Fibroblast of lung (primary cell): ENCODE measurements at places on chromosomes 11 and 22. TPM values are rescaled to one million over a fixed set of nuclear protein-coding genes. Genes with fewer than 3 reads are reported as not detected.

Gene GUCY1A2
- total RNA-seq: 0.50 and 2.6 TPM in 2 replicates

Gene DAGLA
- total RNA-seq: 1.3 and 2.0 TPM in 2 replicates

Gene PRAME
- under 0.01 TPM in 1 of 2 replicates, not detected in the other for total RNA-seq

Gene PTDSS2
- 31.8 and 36.7 TPM in 2 replicates for total RNA-seq

Gene OR51Q1
- total RNA-seq: not detected in 2 replicates

Gene AIFM3
- total RNA-seq: 1.3 and 2.0 TPM in 2 replicates

Gene LRRC75B
- total RNA-seq: 5.6 and 7.9 TPM in 2 replicates

- no peaks in the 10 kb centered on the region for H3K36me3 ChIP-seq
- no peaks in the 10 kb centered on the region for H3K27me3 ChIP-seq
- H3K4me1 ChIP-seq: no peaks in the 10 kb centered on the region
- H3K4me3 ChIP-seq: no peak overlapping the region
- no peak for DNase-seq
- no peak overlapping the region for H3K27ac ChIP-seq
Measured at GRCh38 chr22:32237906-32238305, 17.2 kb downstream of the SLC5A4 start.

DNA sequence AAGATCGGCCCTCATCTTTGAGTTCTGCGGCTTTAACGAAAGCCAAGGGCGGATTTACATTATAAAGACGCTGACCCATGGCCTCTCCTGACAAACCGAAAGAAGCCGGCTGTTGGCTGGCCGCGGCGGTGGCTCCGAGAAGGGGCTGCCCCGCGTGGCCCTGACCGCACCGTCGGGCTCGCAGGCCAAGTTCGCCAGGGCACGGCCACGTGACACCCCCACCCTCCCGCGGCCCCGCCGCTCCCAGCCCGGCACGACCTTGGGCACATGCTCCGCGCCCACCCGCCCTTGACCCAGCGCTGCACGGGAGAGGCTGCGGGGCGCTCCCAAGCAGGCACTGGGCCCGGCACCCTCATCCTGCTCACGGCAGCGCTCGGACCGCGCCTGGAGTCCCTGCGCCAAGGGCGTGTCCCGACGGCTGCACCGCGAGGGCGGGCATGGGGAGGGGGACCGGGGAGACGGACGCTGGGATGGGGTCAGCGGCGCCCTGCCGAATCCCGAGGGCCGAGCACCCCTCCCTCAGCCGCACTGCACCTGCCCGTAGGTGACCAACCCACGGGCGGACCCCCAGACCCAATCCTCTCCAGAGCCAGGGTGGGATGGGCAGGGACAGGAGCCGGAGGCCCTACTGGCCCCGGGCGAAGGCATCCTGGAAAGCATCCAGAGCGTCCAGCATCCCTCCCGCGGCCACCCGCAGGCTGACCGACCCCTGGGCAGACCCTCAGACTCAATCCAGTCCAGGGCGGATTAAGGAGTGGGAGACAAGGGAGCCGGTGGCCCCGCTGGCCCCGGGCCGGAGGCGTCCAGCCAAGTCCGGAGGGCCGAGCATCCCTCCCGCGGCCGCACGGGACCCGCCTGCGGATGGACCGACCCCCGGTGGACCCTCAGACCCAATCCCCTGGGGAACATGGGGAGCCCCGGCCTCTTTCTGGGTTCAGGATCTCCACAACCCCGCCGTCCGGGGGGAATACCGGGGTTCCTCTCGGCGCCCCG is 759 bp downstream of the CPT1A start:
- H3K4me1 ChIP-seq: peaks cover 13% of the 10 kb centered on the region
- H3K4me3 ChIP-seq: peak overlapping the region; percentile 76
- peak overlapping the region; percentile 87 for H3K27ac ChIP-seq
- no peaks in the 10 kb centered on the region for H3K27me3 ChIP-seq
- H3K36me3 ChIP-seq: peaks cover 1% of the 10 kb centered on the region

DNA sequence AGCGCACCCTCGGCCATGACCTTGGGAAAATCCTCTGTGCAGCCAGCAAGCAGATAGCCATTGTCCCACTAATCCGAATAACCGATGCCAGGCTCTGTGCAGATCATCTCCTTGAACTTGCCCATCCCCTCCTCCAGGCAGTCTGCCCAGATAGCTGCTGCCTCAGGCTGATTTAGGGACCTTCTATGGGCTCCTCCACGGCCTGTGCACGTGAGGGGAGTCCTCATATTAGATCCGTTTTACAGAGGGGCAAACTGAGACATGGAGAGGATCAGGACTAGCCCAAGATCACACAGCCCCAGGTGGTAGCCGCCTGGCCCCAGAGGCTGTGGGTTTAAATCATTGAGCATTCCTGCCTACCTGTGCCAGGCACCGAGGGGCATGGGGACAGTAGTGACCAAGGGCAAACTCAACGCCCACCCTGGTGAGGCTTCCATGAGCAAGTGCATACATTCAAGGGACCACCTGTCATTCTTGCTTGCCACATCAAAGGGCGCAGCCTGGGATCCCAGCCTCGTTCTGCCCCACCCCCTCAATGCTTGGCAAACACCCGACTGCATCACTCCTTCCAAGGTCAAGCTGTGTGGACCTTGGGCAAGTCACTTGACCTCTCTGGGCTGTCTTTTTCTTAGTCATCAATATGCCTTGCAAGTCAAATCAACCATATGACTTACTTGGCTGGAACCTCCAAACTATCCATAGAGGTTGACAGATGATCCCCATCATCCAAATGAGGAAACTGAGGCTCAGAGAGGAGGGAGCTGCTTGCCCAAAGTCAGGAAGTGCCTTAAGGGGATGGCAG is 131.6 kb downstream of the MN1 start:
- no peak for DNase-seq
- no peaks in the 10 kb centered on the region for H3K36me3 ChIP-seq
- no peaks in the 10 kb centered on the region for H3K4me1 ChIP-seq
- H3K27me3 ChIP-seq: peaks cover 3% of the 10 kb centered on the region

GRCh38 chr11:86869531-86869930 is 69.2 kb downstream of the PRSS23 start:
- no peaks in the 10 kb centered on the region for H3K4me1 ChIP-seq
- H3K27ac ChIP-seq: no peak overlapping the region
- H3K4me3 ChIP-seq: no peak overlapping the region
- no peaks in the 10 kb centered on the region for H3K36me3 ChIP-seq
- H3K27me3 ChIP-seq: no peaks in the 10 kb centered on the region

- peaks cover 33% of the 10 kb centered on the region for H3K27me3 ChIP-seq
- no peaks in the 10 kb centered on the region for H3K36me3 ChIP-seq
- no peaks in the 10 kb centered on the region for H3K4me1 ChIP-seq
- H3K27ac ChIP-seq: no peak overlapping the region
Measured at GRCh38 chr11:67413266-67413849, 2.1 kb upstream of the CARNS1 start.

- no peak overlapping the region for H3K27ac ChIP-seq
- DNase-seq: no peak
- H3K27me3 ChIP-seq: no peaks in the 10 kb centered on the region
- peaks cover 31% of the 10 kb centered on the region for H3K4me1 ChIP-seq
- H3K36me3 ChIP-seq: no peaks in the 10 kb centered on the region
- no peak overlapping the region for H3K4me3 ChIP-seq
Measured at GRCh38 chr22:44364751-44365130, 52.0 kb upstream of the SHISAL1 start.

- no peaks in the 10 kb centered on the region for H3K27me3 ChIP-seq
- peaks cover 15% of the 10 kb centered on the region for H3K4me1 ChIP-seq
- no peaks in the 10 kb centered on the region for H3K36me3 ChIP-seq
- DNase-seq: peak; percentile 99
Measured at GRCh38 chr22:40499209-40499623, 128.8 kb downstream of the SGSM3 start.

GRCh38 chr22:49688516-49689254 is 139.0 kb downstream of the BRD1 start:
- H3K36me3 ChIP-seq: no peaks in the 10 kb centered on the region
- no peak overlapping the region for H3K4me3 ChIP-seq

DNA sequence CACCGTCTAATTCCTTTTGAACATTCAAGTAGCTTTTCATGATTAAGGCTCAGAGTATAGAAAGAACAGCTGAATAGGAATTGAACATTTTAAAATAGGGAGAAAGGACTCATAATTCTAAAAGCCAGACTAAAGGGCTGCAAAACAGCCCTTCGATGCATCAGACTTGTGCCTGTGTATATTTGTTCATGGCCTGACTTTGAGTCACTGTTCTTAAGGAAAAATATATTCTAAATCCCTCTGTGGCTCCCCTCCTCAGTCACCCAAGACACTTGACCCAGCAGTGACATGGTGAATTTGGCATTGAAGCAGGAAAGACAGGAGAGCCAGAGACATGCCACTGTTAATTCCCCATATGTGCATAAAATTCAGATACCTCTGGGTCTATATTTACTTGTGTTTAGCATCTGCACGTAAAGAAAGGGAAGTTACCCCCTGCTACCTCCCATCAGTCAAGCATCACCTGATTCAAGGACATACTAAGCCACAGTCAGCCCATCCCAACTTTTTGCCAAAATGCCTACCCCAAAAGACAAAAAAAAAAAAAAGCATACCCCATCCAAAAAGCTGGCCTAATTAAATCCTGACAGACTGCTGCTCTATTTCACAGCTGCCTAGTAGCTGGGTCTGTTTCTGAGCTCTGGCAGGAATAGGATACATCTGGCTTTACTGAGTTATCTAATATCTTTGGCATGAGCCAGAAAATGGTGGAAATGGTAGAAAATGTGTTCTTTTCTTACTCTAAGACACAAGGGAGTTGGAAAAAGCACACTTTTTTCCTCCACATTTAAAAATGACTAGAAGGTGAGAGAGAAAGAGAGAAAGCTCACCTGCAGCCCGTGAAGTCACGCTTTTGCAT is 93.5 kb downstream of the COMMD9 start:
- no peaks in the 10 kb centered on the region for H3K27me3 ChIP-seq
- no peak overlapping the region for H3K27ac ChIP-seq
- no peak overlapping the region for H3K4me3 ChIP-seq

DNA sequence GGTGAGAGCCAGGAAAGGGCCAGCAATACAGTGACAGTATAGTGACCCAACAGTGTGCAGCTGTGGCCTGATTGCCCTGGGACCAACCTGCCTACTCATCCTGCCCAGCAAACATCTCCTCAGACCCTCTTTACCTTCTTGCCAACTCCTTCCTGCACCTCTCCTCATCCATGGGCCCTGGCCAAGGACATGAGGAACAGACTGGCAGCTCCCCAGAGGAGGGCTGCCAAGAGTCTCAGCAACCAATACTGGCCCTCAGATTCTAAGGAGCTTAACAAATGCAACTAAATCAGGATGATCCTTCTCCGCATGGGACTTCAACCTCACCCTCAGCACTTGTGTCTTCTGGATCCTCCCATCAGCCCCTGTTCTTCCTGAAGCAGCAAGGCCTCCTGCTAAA is 77.0 kb downstream of the RPL27A start:
- H3K4me3 ChIP-seq: no peak overlapping the region
- DNase-seq: no peak
- peaks cover 18% of the 10 kb centered on the region for H3K4me1 ChIP-seq
- H3K27me3 ChIP-seq: no peaks in the 10 kb centered on the region

- H3K27me3 ChIP-seq: no peaks in the 10 kb centered on the region
- no peaks in the 10 kb centered on the region for H3K4me1 ChIP-seq
- H3K27ac ChIP-seq: no peak overlapping the region
- H3K36me3 ChIP-seq: no peaks in the 10 kb centered on the region
- DNase-seq: no peak
- no peak overlapping the region for H3K4me3 ChIP-seq
Measured at GRCh38 chr11:91397134-91397468, 827.5 kb upstream of the FAT3 start.

DNA sequence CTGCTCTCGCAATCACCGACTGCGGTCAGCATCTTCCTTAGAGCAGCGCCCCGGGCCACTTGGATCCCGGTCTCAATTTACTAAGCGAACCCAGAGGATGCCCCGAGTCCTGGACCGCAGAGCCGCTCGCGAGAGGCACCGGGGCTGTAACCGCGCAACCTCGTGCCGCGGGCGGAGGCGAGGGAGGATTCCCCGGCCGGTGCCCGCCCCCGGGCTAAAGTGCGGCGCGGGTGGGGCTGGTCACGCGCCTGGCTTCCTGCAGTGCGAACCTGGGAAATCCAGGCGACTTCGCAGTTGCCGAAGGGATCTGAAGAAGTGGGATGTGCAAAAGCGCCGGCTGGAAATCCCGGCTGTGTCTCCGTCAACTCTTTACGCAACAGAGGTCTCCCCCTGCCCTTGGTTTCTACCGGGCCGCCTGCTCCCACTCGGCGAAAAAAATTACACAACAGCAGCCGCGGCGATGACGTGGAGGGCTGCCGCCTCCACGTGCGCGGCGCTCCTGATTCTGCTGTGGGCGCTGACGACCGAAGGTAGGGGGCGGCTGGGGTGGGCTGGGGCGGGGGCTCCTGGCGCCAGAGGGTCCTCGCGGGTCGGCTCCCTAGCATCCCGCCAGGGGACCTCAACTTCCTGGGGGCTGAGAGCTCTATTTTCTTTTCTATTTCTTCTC is at the start of gene NCR3LG1:
Gene NCR3LG1 (plus strand): TSS at position 291 of the 667 bp plus-strand sequence. CDS start 170 bp downstream, at position 461.
- peak within 1 kb of the TSS; percentile 85 for H3K27ac ChIP-seq
- no peaks in the 10 kb centered on the region for H3K4me1 ChIP-seq
- no peaks in the 10 kb centered on the region for H3K36me3 ChIP-seq
- DNase-seq: peak; percentile 78
- H3K27me3 ChIP-seq: no peaks in the 10 kb centered on the region

- DNase-seq: no peak
- H3K4me1 ChIP-seq: no peaks in the 10 kb centered on the region
- no peak overlapping the region for H3K4me3 ChIP-seq
- H3K27ac ChIP-seq: no peak overlapping the region
- H3K36me3 ChIP-seq: peaks cover 11% of the 10 kb centered on the region
Measured at GRCh38 chr11:10625281-10625981, 57.0 kb upstream of the LYVE1 start.

DNA sequence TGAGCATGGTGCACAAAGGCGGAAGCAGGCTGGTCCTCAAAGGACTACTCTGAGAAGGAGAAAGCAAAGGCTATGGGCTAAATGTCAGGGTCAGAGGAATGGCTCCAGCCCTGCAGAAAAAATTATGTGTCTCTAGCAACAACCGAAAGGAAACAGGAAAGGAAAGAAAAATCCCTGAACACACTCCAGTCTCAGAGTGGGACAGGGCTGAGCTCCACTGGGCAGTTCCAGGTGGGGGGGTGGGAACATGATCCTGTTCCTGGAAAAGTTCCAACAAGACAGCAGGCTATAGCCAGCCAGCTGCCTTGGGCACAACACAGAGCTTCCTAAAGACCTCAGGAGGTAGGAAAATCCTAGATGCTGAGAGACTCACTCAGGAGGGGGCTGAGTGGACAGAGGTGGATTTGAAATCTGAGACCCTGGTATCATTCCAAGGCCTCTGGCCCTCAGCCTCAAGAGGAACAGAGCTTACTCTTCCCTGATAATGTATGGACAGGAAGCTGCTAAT is 1088.2 kb downstream of the TBC1D22A start:
- H3K36me3 ChIP-seq: no peaks in the 10 kb centered on the region
- H3K27me3 ChIP-seq: no peaks in the 10 kb centered on the region
- DNase-seq: no peak
- H3K4me1 ChIP-seq: no peaks in the 10 kb centered on the region
- no peak overlapping the region for H3K27ac ChIP-seq
- no peak overlapping the region for H3K4me3 ChIP-seq

DNA sequence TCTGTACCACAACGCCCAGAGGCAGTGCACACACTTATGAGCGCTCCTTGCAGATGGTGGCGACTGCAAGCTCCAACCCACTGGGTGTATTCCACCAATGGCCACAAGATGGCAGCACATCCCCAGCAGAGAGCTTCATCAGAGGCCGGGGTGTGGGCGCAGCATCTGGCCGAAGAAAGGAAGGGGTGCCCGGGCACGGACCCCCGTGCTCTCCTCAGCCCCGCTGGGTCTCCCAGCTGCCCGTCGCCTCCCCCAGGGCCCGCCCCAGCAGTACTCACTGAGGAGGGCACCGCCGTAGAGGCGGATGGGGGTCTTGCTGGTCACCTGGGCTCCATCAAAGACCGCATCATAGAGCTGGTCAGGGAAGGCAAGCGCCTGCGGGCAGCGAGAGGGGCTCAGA is 14.2 kb downstream of the TP53I11 start:
- no peaks in the 10 kb centered on the region for H3K27me3 ChIP-seq
- H3K36me3 ChIP-seq: peaks cover 12% of the 10 kb centered on the region
- DNase-seq: peak; percentile 61
- peaks cover 8% of the 10 kb centered on the region for H3K4me1 ChIP-seq
- no peak overlapping the region for H3K27ac ChIP-seq
- no peak overlapping the region for H3K4me3 ChIP-seq
